ENCODE measurements at places on chromosomes 3 and 15. TPM values are rescaled to one million over a fixed set of nuclear protein-coding genes. Genes with fewer than 3 reads are reported as not detected.

- peak overlapping the region; percentile 29 for H3K27ac ChIP-seq
- H3K4me1 ChIP-seq: peaks cover 35% of the 10 kb centered on the region
- no peaks in the 10 kb centered on the region for H3K36me3 ChIP-seq
- H3K4me3 ChIP-seq: no peak overlapping the region
- no peak for DNase-seq
Observed at GRCh38 chr3:185709251-185709955, 115.4 kb downstream of the IGF2BP2 start.

- H3K27me3 ChIP-seq: peaks cover 3% of the 10 kb centered on the region
- no peak overlapping the region for H3K27ac ChIP-seq
- H3K36me3 ChIP-seq: no peaks in the 10 kb centered on the region
Observed at GRCh38 chr3:126501736-126502135, 15.8 kb downstream of the UROC1 start.

- no peaks in the 10 kb centered on the region for H3K36me3 ChIP-seq
- H3K4me1 ChIP-seq: peaks cover 18% of the 10 kb centered on the region
- H3K4me3 ChIP-seq: no peak overlapping the region
- H3K27me3 ChIP-seq: no peaks in the 10 kb centered on the region
- no peak for DNase-seq
- H3K27ac ChIP-seq: no peak overlapping the region
Observed at GRCh38 chr3:120681018-120681417, 1.0 kb downstream of the HGD start.

- H3K4me1 ChIP-seq: peaks cover 22% of the 10 kb centered on the region
- H3K27me3 ChIP-seq: no peaks in the 10 kb centered on the region
Observed at GRCh38 chr3:60743631-60744164, 507.6 kb downstream of the FHIT start.

DNA sequence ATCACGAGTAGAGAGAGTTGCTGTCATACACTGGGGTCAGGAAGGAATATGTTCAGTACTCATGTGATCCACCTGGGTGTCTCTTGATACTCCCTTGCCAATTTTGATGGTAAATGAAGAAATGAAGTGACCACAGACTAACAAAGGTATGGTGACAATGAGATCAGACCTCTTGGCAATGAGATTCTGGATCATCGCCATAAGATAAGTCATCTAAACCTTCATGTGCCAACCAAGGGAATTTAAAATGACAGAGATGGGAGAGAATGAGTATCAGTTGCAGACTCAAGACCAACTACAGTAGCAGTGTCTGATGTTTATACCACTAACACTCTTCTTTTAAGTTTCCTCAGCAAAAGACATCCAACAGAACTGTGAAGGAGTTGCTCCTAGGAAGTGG is 601.0 kb downstream of the MECOM start:
- H3K36me3 ChIP-seq: no peaks in the 10 kb centered on the region
- DNase-seq: peak; percentile 14
- no peaks in the 10 kb centered on the region for H3K27me3 ChIP-seq
- H3K27ac ChIP-seq: no peak overlapping the region

DNA sequence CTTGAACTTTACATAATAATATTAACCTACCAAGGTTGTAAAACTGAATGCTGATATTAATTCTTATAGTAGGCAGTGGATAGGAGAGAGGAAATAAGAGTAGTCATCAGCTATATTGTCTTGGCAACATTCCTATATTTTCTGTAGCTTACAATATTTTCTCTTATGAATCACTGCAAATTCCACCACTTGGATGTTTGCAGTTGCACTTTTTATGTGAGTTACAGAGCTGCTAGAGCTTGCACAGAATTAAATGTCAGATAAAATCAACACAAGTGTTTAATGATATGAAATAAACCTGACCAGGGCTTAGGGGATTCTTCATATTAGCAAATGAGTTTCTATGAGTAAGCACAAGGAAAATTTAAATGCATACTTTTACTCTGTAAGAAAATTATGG is 1710.1 kb downstream of the SI start:
- no peaks in the 10 kb centered on the region for H3K4me1 ChIP-seq
- no peaks in the 10 kb centered on the region for H3K36me3 ChIP-seq
- H3K27me3 ChIP-seq: no peaks in the 10 kb centered on the region
- H3K4me3 ChIP-seq: no peak overlapping the region
- no peak for DNase-seq

DNA sequence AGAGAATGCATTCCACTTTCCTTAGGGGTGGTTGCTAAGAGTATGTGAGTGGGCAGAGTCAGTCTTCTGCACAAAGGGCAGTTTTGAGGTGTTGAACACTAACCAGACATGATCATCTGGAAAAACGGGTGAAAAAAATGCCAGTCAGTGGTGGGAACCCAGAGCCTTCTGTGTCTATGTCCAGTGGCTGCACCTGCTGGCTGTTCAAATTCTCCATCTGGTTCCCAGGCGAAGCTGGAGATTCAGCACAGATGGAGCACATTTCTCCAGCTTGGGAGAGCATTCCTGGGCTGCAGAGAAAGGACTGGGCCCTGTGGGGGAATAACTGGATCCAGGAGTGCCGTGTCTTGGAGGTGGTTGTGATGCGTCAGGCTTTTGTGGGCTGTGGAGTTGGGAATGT is 74.1 kb downstream of the TRAK1 start:
- H3K36me3 ChIP-seq: no peaks in the 10 kb centered on the region
- H3K4me1 ChIP-seq: peaks cover 14% of the 10 kb centered on the region
- H3K27ac ChIP-seq: no peak overlapping the region
- no peak for DNase-seq
- no peak overlapping the region for H3K4me3 ChIP-seq

PLCH1 gene
- total RNA-seq: under 0.01 TPM

COL6A5 gene
- not detected for total RNA-seq

POLQ gene
- total RNA-seq: 1.6 TPM

CCRL2 gene
- not detected for total RNA-seq

MUC20 gene
- not detected for total RNA-seq

Measured in GM23248 (cell line).